CD8-positive, alpha-beta memory T cell (primary cell): ENCODE measurements at places on chromosomes 4 and X. TPM values are rescaled to one million over a fixed set of nuclear protein-coding genes. Genes with fewer than 3 reads are reported as not detected.

- no peak for DNase-seq
These were observed 380.9 kb upstream of the NWD2 start for GRCh38 chr4:36863601-36864000.

Gene COX7B2
- not detected for total RNA-seq

DNA sequence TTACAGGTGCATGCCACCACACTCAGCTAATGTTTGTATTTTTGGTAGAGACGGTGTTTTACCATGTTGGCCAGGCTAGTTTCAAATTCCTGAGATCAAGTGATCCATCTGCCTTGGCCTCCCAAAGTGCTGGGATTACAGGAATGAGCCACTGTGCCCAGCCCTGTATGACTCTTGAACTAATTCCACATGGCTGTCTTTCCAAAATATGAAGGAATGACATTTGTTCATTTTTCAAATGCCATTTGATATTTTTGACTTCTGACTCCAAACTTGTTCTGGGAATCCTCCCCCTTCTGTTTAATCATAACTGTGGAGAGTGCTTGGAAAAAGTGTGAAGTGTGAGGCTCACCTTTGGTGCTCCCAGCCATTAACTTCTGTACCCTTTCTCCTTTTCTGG, 119.2 kb downstream of the NHS start:
- DNase-seq, result no peak

GRCh38 chr4:41753942-41754341, 5.4 kb upstream of the PHOX2B start:
- no peak for DNase-seq

Gene FAM3A
- total RNA-seq, result 29.4 TPM
